Suppressor macrophage treated with lipopolysaccharide for 1 hour (primary cell): ENCODE measurements at places on chromosomes 5 and 9.

DNA sequence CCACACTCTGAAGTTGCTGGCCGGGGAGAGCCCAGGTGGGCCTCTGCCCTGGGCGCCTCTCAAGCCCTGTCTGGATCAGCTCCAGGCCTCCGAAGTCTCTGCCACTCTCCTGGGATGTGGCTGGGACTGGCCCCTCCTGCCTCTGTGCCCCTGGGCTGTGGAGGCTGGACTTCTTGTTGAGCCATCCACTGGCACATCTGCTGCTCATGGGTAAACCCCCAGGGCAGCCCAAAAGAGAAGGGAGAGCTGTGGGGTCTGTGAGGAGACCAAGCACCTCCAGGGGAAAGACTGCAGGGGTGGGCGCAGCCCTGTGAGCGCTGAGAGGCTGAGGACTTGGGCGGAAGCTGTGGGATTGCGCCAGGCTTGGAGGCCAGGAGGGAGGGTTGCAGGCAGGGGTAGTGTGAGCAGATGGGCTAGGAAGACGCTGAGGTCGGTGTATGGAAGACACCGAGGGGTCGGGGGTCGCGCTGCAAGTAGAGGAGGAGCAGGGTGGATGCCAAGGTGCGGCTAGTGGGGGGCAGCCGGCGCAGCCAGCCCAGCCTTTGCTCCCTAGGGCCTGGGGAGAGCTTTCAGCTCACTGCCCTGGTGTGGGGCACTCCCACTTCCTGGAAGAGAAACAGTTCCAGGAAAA, 118.1 kb downstream of the WNK2 start:
- DNase-seq = no peak

DNA sequence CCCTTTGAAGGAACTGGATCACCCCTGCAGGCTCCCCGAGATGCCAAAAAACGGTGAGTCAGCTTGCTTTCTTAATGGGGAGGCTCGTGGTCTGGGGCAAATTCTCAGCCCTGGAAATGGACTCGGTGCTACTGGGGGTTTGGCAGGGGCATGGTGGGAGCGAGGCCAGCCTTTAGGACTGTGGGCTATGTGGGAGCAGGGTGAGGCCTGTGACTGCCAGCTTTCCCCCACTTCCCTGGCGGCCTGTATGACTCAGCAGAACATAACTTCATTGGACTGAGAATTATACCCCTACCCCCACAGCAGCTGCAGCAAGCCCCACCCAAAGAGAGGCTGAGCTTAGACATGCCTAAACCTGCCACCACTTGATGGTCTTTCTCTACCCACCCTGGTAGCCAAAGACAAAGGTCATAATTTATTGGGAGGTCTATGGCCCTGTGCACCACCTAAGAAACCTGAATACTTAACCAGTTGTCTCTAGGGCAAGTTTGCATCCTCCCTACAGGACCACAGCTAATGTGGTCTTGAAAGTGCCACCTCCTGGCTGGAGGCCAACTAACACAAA, 325.3 kb downstream of the TLE1 start:
- DNase-seq = no peak

GRCh38 chr5:143168171-143168741, 235.2 kb downstream of the NR3C1 start:
- DNase-seq = no peak

GRCh38 chr9:94899464-94900221, 173.1 kb downstream of the AOPEP start:
- no peak for DNase-seq

DNA sequence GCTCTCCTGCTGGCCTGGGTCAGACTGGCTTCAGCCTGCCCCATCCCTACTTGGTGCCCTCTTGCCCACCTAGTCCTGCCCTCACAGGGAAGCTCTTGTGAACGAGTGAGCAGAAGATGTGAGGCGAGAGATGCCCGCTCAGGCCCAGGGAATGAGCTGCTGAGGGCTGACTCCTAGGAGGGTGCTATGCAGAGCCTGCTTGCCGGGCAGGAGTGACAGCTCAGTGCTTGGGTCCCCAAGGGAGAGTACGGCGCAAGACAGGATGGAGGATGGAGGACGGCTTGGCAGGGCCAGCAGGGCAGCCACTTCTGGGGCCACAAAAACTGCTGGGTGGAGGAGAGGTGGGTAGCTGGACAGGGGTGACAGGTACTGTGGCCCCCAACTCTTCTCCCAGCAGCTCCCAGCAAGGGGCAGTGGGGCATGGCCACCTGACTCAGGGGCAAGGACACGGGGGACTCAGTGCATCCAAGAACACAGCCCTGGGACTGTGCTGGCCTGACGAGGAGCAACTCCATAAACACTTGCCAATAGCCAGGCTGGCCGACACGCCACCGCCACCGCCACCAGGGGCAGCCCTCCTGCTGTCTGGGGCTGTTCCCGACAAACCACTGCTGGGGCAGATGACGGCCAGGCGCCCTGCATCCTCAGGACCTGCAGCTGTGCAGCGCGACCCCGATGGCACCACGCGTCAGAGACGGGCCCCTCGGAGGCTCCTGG, 55.6 kb upstream of the UBAC1 start:
- no peak for DNase-seq

- peak; percentile 31 for DNase-seq
These were observed 90.9 kb upstream of the BOD1 start for GRCh38 chr5:173707392-173707791.

- no peak for DNase-seq
These were observed 39.5 kb downstream of the PDE8B start for GRCh38 chr5:77250021-77250420.

DNA sequence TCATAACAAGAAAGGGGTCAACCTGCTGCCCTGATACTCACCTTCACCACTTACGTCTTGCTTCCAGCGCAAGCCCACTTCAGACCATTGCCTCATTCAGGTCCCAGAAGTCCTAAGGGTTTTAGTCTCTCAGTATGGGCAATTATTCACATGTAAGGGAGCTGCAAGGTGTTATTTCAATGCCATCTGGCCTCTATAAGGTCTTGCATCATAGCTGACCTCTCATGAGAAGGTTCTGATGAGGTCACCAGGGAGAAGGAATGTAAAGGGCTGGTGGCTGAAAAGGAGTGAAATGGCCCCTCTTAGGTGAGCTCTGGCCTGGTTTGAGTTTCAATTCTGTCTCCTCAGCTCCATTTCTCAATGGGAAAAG, 1.5 kb upstream of the MARCHF3 start:
- no peak for DNase-seq

GRCh38 chr5:116438979-116439554, 135.6 kb downstream of the SEMA6A start:
- DNase-seq = no peak

DNA sequence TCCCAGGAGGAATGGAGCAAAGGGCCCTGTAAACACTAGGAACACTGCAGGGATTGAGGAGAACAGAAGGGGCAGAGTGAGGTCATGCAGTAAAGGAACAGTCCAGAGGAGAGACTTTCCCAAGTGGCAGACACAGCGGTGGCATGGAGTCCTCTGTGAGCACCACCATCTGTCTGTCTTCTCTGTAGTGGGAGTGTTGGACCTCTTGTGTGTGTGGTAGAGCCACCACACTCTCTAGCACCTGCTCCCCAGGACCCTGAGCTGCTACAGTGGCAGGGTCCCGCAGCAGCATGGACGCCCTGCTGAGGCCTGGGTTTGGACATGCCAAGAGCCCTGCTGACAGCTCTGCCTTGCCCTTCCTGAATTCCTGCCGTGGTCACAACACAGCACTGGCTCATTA, 75.7 kb upstream of the LARP1 start:
- DNase-seq = no peak

- DNase-seq = no peak
These were observed 15.5 kb downstream of the SPATA31E1 start for GRCh38 chr9:87898151-87898550.

DNA sequence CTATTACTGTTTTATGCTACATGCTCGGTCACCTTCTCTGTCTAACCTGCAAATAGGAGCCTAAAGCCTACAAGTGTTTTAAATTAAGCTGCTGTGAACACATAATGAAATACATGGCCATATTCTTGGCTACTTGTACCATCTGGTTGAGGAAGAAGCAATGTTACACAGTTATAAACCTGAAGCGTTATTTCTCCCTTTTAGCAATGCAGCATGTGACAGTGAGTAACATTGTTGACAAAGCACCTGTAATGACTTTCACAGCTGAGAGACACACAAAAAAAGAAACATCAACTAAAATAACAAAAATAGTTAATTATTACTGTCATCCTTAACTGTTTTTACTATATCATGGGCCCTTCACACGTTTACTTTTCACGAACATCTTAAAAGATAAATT, 146.9 kb downstream of the RORB start:
- DNase-seq = no peak

GRCh38 chr5:40404613-40405012, 275.1 kb upstream of the PTGER4 start:
- DNase-seq = peak; percentile 64

GRCh38 chr9:83355024-83355444, 183.2 kb downstream of the FRMD3 start:
- no peak for DNase-seq

GRCh38 chr9:10686943-10687342, 74.1 kb upstream of the PTPRD start:
- DNase-seq = no peak

- DNase-seq = no peak
These were observed 64.9 kb downstream of the SERINC5 start for GRCh38 chr5:80190960-80191359.

- DNase-seq = peak; percentile 23
These were observed 17.9 kb downstream of the HSD17B4 start for GRCh38 chr5:119470105-119470763.

DNA sequence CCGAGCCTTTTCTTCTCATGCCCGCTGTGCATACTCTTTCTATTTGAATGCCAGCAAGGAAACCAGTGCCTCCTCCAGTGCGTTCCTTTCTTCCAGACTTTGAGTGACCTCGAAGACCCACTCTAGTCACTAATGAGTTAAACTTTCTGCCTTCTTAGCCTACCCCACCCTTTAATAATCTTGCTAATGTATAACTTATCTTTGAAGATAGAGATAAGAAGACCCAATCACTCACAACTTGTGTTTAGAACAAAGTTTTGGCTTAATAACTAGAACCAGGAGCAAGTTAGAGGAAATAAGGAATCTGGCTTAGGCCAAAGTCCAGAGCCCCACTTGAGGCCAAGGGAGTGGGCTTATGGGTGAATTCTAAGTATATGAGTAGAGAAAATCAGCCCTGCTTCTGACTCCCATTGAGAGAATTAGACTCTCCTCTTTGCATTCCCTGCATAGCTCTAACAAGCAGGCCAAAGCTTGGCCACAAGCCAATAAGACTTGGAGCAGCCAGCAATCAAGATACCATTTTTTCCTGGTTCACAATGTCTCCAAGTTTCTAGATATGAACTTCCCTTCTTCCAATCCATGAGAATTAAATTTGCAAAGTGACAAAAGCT, 181.5 kb upstream of the PIK3R1 start:
- DNase-seq = no peak

DNA sequence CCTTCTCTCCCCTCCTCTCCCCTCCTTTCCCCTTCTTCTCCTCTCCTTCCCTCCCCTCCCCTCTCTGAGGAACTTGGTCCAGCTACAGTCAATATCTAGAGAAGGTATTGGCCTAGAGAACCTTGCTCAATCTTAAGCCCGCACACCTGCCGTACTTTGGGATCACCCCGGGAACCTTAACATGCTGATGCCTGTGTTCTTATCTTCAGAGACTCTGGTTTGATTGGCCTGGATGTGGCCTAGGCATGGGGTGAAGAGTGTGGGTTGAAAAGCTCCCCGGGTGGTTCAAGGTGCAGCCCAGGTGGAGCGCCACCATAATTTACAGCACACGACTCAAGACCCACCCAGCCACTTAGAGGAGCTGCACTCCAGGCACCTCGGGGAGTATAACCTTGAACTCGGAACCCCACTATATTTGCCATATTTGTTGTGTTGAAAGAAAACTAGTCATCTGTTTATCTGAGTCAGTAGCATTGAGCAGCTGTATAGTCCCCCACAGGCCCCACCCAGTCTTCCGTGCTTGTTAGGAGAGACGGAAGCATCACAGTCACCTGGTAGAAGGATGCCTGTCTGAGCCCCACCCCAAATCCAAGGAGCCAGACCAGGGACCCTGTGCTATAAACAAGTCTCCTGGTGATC, 14.4 kb upstream of the PHF19 start:
- DNase-seq = peak; percentile 61

DNA sequence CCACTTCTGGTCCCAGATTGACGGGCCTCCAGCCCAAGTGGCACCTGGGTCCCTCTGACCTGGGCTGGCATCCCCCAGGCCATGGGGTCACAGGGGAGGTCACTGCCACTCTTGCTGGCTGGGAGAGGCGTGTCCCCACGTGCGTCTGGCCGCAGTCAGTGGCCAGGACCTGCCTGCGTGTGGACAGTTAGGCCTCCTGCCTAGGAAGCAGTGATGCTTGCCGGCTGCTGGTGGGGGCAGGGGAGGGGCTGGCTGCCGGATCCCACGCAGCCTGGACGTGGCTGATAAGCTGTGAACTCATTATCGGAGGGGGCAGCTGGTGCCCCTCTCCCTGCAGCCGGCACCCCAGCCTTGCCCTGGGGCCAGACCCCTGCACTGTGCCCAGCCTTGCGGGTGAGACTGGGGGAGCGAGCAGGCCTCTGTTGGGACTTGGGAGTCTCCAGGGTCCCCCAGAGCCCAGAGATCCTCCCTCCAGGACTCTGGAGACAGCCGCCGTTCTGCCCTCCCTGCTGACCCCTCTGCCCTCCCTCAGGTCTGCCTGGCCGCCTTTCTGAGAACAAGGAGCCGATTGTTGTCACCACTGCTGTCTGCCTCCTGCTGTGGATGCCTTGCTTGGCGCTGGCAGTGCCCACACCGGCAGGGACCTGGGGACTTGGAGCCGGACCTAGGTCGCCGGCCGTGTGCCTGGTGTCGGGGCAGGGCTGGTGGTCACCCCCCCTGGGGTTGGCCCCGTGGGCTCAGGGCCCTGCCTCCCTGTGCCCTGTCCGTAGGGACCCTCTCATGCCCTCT, 12.3 kb downstream of the RXRA start:
- no peak for DNase-seq

- DNase-seq = no peak
These were observed 76.6 kb upstream of the WWC1 start for GRCh38 chr5:168214886-168215285.

GRCh38 chr5:71564895-71565294, 22.2 kb upstream of the MCCC2 start:
- DNase-seq = no peak

DNA sequence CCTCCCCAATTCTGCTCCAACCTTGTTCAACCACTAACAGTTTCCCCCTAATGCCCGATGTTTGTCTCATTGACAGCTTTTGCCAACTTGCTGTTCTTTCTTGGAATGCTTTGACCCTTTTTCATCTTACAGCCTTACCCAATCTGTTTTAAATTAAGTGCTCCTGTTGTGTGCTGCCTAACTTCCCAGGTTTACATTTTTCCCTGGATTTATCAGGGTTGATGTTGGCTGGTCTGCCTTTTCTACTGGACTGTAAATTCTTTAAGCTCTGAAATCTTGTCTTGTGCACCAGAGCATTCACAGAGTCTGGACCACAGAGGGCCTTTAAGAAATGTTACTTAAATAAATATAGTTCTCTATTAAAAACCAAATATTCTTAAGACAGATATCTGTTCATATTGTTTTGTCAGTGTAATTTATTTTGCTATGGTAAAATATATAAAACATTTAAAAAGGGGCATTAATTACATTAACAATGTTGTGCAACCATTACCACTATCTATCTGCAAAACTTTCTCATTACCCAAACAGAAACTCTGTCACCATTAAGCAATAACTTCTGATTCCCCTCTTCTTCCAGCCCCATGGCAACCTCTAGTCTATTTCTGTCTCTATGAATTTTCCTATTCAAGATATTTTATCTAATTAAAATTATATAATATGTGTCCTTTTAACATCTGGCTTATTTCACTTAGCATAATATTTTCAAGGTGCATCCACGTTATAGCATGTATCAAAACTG, 73.0 kb downstream of the OSTF1 start:
- no peak for DNase-seq
